ENCODE measurements at places on chromosomes 13 and 19. TPM values are rescaled to one million over a fixed set of nuclear protein-coding genes. Genes with fewer than 3 reads are reported as not detected.

Gene CAPN12
- total RNA-seq, result not detected

Gene CGB5
- not detected for total RNA-seq

Gene FPR1
- total RNA-seq, result not detected

Gene CGB2
- not detected for total RNA-seq

Gene METTL21C
- not detected for total RNA-seq

Gene PRKD2
- total RNA-seq, result 84.2 TPM

Gene IGLON5
- not detected for total RNA-seq

Gene PSG6
- not detected for total RNA-seq

Gene ATP4A
- total RNA-seq, result not detected

Gene DCLK1
- 38.1 TPM for total RNA-seq

Gene FLT1
- total RNA-seq, result 74.7 TPM

Gene GIPC3
- total RNA-seq, result 1.2 TPM

Gene QPCTL
- total RNA-seq, result 8.3 TPM

Gene KRTDAP
- total RNA-seq, result not detected

Gene GPR4
- total RNA-seq, result 3.2 TPM

Gene IGFL1
- not detected for total RNA-seq

Gene DZIP1
- total RNA-seq, result 4.0 TPM

Gene CYP4F11
- not detected for total RNA-seq

Gene CLDND2
- total RNA-seq, result not detected

Gene FUT1
- total RNA-seq, result 10.9 TPM

Gene LENG9
- 7.5 TPM for total RNA-seq

Gene PCDH9
- total RNA-seq, result 0.68 TPM

Gene LILRB1
- not detected for total RNA-seq

Gene ATXN8OS
- total RNA-seq, result not detected

Gene DIAPH3
- total RNA-seq, result 8.7 TPM

Gene SLC5A5
- total RNA-seq, result not detected

Gene TNFRSF19
- total RNA-seq, result 0.17 TPM

Gene LGALS7B
- 1.4 TPM for total RNA-seq

Gene SSC5D
- 0.19 TPM for total RNA-seq

Gene CYP4F3
- total RNA-seq, result not detected

Gene GRIK5
- total RNA-seq, result 0.05 TPM

Gene ZNF77
- 7.8 TPM for total RNA-seq

Gene P2RY11
- 4.6 TPM for total RNA-seq
